Activated CD4-positive, alpha-beta T cell treated with anti-CD3 and anti-CD28 coated beads for 1 hour (primary cell): ENCODE measurements at places on chromosomes 7 and 10.

GRCh38 chr7:149067869-149068268 is 22.6 kb downstream of the ZNF786 start:
- no peak for DNase-seq

DNA sequence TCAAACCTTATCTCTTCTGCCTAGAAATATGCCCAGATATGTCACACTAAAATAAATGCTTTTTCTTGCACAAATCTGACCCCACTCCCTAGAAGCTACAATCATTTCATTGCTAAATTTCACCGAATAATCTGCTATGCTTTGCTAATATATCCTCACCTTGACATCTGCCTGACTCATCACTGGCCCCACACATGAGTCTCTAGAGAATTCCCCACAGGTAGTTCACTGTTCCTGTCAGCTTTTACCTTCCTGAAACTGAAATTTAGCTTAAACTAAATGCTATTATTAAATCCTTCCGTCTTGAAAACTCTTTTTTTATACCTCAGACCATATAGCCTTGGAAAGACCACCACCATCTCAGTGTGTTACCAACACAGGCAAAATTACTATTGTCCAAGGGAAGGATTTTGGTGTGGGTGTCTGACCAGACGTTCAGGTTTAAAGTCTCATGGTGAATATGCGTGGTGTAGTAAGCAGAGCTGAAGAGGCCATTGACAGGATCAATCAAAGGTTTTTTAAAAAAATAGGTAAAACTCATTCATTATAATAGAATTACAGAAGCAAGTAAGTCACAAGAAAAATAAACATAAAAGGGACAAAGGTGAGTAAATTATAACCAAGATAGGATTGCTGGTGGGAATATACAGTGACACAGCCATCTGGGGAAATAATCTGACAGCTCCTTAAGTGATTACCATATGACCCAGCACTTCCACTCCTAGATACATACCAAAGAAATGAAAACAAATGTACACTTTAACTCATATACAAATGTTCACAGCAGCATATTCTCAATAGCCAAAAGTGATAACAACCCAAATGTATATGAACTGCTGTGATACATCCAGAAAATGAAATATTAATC is 173.5 kb downstream of the KMT2E start:
- DNase-seq, result no peak

GRCh38 chr7:105810556-105810955 is 65.8 kb downstream of the ATXN7L1 start:
- DNase-seq, result no peak

- DNase-seq, result no peak
Observed at GRCh38 chr10:115826396-115826795, 446.6 kb downstream of the GFRA1 start.

DNA sequence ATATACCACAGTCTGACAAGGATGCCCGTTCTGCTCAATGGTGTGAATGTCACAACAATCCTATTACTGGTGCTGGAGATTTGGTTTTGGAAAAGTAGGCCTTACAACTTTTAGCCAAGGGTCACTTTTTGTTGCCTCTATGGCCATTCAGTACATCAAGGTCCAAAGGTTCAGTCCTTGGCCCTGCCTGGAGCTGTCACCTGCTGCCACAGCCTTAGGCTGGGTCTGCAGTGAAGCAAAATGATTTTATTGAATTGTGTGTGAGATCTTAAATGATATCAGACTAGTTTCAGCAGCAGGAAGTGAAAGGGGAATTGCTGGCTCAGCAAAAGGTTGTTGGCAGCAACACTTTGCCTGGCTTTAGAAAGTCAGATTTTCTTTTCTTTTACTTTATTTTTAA is 427.6 kb downstream of the THSD7A start:
- DNase-seq, result no peak

DNA sequence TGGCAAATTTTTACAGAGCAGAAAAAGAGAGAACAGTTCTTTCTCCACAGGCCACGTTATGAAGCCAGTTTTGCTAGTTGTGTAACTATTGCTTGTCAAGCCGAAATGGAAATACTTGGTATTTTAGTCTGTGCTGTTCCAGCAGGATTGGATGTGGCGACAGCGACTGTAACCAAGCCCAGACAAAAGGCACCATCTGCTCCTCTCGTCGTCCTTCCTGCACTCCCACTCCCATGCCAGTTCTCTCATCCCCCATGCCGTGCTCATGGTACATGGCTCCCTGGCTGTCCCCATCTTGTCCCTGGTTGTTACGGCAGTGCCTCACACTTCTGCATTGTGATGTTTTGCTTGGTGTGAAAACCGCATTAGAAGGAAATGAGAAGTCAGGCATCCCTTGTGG is 185.7 kb upstream of the FZD8 start:
- DNase-seq, result no peak

DNA sequence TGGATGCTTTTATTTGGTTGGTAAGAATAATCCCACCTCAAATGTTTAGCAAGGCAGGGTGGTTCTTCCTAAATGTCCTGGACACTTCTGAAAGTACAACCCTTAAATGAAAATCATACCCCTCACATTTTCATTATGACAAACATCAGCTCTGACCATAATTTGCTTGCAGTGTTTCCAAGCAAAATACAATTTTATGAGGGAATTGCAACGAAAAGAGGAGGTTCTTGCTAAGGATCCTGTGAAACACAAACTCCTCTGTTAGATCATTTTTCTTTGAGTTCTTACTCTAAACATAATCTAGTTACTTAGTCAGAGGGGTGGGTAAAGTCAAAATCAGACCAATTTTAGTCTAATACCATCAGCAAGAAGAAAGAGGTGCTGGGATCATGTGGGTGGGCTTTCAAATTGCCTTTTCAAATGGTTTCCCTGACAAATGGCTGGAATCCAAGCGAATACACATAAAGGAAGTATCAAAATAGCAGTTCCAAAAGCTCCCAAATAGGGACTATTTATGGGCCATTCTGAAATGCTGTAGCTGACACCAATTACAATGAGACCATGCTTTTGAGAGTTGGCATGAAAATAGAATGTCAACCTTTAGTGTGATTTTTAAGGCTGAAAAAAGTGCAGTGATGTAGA is 164.9 kb upstream of the INHBA start:
- no peak for DNase-seq

DNA sequence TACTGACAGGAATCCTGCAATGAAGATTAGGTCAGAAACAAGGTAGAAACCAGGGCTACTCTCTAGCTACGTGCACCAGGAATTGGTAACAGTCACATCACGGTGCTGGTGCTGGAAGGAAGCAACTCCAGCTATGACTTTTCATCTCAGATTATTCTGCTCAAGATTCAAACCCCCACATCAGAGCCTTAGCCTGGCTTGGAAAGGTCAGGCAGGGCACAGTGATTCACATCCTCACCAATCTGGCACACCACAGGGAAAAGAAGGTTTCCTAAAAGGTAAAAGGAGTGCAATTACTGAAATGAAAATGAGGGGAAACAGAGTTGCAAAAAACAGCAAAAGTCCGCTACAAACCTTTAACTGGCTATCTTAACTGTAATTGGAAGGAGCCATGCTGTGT is 240.2 kb upstream of the NPSR1 start:
- no peak for DNase-seq

DNA sequence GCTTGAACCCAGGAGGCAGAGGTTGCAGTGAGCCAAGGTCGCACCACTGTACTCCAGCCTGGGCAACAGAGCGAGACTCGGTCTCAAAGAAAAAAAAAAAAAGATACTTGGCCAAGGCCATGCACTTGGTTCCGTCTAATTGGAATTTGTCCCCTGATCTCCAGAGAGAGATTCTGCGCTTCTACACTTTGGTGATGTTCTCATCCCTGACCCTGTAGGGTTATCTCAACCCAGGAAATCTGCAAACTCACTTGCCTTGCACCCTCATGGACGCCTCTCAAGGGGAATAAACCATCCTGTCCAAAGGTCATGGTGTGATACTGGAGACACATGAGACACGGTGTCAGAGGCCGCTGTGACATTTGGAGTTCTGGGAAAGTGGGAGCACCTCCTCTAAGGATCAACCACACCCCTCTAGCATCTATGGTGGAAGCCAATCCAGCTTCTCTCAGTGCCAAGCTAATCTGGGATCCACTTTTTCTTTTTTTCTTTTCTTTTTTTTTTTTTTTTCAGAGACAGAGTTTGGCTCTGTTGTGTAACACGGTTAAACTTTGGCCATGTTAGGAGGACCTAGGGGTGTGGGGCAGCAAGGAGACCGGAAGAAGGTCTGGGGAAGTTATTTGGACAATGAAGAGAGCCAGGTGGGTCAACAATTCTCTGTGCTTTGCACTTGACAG is 7.8 kb upstream of the POR start:
- no peak for DNase-seq

DNA sequence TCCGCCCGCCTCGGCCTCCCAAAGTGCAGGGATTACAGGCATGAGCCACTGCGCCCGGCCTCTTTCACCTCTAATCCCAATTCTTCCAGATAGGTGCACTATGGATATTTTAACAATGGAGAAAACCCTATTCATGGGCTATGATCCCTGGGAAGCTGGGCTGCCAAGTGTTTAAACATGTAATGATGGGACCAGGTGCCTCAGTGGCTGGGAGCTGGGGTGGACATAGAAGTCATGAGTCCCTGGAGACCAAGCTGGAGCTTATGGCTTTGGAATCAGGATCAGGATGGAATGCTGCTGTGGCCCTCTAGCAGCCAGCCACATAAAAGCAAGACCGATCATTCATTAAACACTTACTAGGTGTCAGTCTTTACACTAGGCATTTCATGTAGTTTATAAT is 41.8 kb upstream of the IGFBP3 start:
- no peak for DNase-seq

GRCh38 chr7:44388089-44388970 is 62.9 kb upstream of the CAMK2B start:
- no peak for DNase-seq

DNA sequence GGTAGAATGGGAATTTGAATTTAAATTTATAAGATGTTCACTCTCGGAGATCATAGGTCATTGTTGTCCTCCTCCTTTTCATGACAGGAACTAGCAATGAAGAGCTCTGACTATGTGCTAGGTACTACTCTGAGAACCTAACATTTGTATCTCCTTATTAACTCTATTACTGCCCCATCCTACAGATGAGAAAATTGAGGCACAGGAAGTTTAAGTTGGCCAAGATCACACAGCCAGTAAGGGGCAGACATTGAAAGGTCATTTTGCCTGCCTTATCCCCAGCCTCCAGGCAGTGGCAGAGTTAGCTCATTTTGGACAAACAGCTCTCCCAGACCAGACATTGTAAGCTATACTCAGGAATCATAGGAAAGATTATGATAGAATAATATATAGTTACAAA is 6.0 kb downstream of the SRGN start:
- DNase-seq, result no peak

DNA sequence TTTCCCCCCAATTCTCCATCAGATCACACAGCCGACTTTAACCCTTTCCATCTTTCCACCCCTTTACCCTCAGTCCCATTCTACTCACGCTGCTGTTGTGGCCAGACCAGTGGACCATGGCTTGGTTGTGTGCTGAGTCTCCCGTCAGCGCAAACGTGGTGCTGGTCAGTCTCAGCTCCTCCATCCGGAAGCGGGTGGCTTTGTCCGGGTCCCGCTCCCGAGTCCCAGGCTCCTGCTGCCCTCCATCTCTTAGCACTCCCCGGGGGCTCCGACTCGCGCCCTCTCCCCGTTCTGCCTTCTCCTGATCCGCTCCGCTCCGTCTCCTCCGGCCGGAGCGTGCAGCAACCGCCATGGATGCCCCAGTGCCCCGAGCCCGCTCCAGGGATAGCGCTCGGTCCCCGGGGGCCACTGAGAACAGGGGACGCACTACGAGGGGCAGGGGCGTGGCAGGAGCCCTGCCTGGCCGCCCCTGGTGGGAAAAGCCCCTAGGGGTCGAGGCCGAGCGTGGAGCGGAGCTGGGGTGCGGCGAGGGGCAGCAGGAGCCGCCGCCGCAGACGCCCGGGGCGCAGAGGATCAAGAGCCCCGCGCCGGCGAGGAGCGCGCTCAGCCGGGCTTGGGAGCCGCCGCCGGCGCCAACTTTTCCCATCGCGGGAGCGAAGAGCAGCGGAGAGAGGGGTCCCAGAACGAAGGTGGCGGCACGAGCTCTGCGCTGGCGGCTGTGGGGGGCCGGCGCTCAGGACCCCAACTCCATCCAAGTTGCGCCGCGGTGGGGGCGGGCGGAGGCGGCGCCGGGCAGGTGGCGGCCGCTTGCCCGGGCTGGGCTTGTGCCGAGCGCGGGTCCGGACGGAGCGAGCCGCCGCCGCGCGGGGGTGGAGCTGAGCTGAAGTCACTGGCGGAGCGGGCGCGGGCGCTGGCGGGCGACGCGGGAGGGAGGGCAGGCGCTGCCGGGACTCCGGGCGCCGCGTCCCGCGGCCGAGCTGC is at the start of gene SORCS1:
Gene SORCS1, minus strand, starts transcription at position 826 of the 981 bp plus-strand sequence.
- no peak for DNase-seq

DNA sequence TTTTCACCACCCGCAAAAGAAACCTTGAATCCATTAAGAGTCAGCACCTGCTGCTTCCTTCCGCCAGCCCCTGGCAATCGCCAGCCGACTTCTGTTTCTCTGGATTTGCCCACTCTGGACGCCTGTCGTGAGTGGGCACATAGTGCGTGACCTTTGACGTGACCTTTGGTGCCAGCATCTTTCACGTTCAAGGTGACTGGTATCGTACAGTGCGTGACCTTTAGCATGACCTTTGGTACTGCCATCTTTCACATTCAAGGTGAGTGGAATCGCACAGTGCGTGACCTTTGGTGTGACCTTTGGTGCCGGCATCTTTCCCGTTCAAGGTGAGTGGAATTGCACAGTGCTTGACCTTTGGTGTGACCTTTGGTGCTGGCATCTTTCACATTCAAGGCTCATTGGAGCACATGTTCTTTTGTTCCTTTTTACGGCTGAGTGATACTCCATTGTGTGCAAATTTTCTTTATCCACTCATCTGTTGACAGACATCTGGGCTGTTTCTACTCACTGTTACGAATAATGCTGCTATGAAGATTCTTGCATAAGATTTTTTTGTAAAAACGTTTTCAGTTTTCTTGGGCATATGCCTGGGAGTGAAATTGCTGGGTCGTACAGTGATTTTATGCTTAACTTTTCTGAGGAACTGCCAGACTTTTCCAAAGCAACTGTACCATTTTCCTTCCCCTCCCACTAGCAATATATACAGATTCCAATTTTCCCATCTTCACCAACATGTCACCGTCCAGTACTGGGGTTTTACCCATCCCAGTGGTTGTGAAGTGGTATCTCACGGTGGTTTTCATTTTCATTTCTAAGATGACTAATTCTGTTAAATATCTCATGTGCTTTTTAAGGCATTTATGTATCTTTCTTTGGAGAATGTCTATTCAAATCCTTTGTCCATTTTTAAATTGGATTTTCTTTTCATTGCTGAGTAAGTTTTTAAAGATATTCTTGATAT is 145.3 kb downstream of the DIP2C start:
- no peak for DNase-seq

- no peak for DNase-seq
Observed at GRCh38 chr7:17957871-17958270, 17.6 kb upstream of the SNX13 start.

- DNase-seq, result no peak
Observed at GRCh38 chr10:2212244-2212834, 475.0 kb upstream of the ADARB2 start.

GRCh38 chr10:52108236-52108635 is 205.8 kb upstream of the DKK1 start:
- DNase-seq, result no peak
